Muscle of leg (tissue), 16 donors: ENCODE measurements at places on chromosomes 2 and 18. TPM values are rescaled to one million over a fixed set of nuclear protein-coding genes. Genes with fewer than 3 reads are reported as not detected.

DNA sequence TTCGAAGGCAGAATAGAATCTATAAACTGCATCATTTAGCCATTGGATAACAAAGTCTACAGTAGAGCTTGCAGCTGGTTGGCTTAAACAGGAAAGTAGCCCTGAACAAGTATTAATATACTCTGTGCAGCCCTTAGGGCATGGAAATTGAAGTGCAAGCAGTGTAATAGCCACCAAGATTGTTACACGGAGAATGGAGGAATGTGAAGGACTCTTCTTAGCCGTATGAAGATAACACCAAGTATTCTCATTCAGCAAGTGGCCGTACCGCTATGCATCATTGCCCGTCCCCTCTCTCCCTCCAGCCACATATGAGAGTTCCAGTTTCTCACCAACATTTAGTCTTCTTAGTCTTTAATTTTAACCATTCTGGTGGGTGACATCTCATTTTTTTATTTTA lies 40.5 kb downstream of the ANKRD12 start:
- H3K27me3 ChIP-seq, result no peaks in the 10 kb centered on the region
- no peaks in the 10 kb centered on the region for H3K36me3 ChIP-seq
- no peak overlapping the region for H3K27ac ChIP-seq

- H3K4me3 ChIP-seq, result no peak overlapping the region
- H3K4me1 ChIP-seq, result peaks cover 34% of the 10 kb centered on the region
- H3K36me3 ChIP-seq, result no peaks in the 10 kb centered on the region
- no peak for DNase-seq
- no peak overlapping the region for H3K27ac ChIP-seq
These were observed 41.2 kb downstream of the RPL37A start for GRCh38 chr2:216539791-216540241.

- H3K27me3 ChIP-seq, result peaks cover 10% of the 10 kb centered on the region
- H3K36me3 ChIP-seq, result no peaks in the 10 kb centered on the region
- no peak overlapping the region for H3K4me3 ChIP-seq
- H3K27ac ChIP-seq, result no peak overlapping the region
- H3K4me1 ChIP-seq, result peaks cover 44% of the 10 kb centered on the region
- no peak for DNase-seq
These were observed 12.6 kb downstream of the KCNK3 start for GRCh38 chr2:26705126-26705525.

DNA sequence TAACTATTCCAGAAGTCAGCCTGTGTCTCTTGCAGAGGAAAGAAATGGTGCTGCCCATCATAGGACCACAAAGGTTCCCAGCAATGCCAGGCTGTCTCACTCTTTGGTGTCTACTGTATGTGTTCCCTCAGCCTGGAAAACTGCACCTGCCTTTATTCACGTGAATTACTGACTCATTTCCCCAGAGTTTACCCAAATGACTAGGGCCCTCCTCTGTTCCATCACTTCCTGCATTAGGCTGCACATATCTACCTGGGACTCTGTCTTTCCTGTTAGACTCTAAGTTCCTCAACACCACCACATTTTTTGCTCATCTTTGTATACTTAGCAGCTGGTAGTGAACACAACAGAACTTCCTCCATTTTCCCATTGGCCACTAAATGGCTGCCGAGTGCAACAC lies 188.3 kb downstream of the FHOD3 start:
- no peaks in the 10 kb centered on the region for H3K36me3 ChIP-seq
- DNase-seq, result no peak
- H3K4me3 ChIP-seq, result no peak overlapping the region

DNA sequence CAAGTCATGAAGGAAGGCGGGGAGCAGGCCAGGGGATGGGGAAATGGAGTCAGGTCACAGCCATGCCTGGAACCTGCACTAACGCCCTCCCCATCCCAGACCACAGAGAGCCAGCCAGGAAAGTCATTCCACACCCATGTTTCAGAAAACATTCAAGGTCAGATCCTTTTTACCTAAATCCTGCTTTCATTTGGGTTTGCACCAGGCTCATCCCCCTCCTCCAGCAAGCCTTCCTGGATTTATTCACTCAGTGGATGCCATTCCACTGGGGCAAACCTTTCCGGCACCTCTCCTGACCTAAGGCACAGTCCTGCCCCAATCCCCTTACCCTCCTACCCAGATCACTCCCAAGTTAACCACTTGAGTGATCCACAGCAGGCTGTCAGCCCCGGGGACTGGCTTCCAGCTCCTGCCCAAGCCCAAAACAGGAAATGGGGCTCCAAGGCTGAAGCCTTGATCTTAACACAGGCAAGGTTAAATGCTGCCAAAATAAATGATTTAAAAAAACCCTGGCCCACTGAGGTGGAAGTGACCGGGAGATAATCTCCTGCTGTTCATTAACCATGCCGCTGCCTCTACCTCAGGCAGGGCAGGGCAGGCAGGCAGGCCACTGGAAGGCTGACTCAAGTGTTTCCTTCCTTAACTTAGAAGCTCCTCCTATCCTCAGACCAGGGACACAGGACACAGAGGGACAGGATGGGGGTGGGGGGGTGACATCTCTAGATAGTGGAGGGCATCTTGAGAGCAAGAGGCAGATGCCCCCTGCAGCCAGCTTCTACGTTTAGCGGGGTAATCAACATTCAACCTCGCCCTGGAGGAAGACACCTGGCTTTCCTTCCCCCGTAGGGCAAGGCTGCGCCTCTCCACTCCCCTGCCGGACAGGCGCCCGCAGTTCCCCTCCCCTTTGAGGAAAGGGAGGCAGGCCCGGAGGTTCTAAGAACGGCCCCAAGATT lies 1.4 kb downstream of the RAB11FIP5 start:
- peaks cover 16% of the 10 kb centered on the region for H3K27me3 ChIP-seq
- peak overlapping the region; percentile 78 for H3K27ac ChIP-seq
- peaks cover 48% of the 10 kb centered on the region for H3K4me1 ChIP-seq

DNA sequence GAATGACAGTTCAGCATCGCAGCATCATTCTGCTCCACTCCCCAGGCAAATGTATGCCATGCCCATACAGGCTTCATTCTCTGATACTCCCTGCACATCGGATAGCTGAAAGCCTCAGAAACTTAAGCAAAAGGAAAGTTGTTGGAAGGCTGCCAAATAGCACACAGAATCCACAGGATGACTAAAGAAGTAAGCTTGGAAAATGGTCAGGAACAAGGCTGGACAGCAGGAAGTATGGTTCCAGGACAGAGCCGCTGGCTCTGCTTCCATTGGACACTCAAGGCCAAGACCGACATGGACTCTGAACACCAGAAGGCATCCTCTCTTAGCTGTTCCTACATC lies 256.5 kb downstream of the CDH20 start:
- H3K4me3 ChIP-seq, result no peak overlapping the region
- no peaks in the 10 kb centered on the region for H3K27me3 ChIP-seq
- H3K4me1 ChIP-seq, result peaks cover 3% of the 10 kb centered on the region
- H3K27ac ChIP-seq, result no peak overlapping the region
- DNase-seq, result peak; percentile 79

DNA sequence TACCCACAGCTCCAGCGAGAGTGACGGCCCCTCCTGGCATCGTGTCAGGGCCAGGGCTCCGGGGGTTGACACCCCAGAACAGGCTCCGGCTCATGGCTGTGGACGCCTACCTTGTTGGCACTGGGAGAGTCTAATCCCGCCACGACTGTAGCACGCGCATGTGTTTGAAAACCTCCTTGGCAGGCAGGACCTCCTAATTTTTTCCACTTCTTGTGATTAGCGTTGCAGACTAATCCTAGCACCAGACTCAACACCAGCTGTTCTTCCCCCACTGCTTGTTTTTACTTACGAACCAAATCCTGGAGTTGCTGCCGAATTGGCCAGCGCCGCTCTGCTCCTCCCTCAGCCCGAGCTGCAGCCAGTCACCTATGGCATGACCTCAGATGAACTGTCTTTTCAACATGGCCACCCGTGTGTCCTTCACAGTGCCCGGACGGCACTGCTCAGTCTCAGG lies 110.7 kb downstream of the KLHL29 start:
- peak; percentile 77 for DNase-seq
- peaks cover 46% of the 10 kb centered on the region for H3K4me1 ChIP-seq
- no peak overlapping the region for H3K27ac ChIP-seq
- H3K36me3 ChIP-seq, result no peaks in the 10 kb centered on the region

- H3K4me3 ChIP-seq, result no peak overlapping the region
- no peak overlapping the region for H3K27ac ChIP-seq
- H3K36me3 ChIP-seq, result no peaks in the 10 kb centered on the region
- DNase-seq, result no peak
- H3K4me1 ChIP-seq, result no peaks in the 10 kb centered on the region
These were observed 3.4 kb downstream of the CFAP65 start for GRCh38 chr2:219037783-219038499.

DNA sequence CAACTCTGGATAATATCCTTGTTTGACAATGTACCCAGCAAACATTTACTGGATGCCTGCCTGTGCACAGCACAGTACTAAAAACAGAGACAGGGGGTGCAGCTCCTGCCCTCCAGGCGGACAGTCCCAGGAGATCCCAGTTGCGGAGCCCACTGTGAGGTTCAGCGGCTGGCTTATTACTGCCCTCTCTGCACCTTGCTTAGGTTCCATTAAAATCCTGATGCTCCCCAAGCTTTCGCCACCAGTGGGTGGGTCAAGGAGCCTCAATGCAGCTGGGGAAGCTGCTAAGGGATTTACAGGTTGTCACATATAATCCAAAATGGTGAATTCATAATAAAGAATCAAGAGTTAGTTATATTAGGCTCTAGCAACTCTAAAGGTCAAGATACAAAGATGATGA lies 38.3 kb downstream of the CRACDL start:
- no peak overlapping the region for H3K4me3 ChIP-seq
- no peaks in the 10 kb centered on the region for H3K27me3 ChIP-seq
- peaks cover 13% of the 10 kb centered on the region for H3K4me1 ChIP-seq
- H3K36me3 ChIP-seq, result no peaks in the 10 kb centered on the region

- no peaks in the 10 kb centered on the region for H3K27me3 ChIP-seq
- no peak for DNase-seq
- H3K27ac ChIP-seq, result no peak overlapping the region
- H3K4me1 ChIP-seq, result no peaks in the 10 kb centered on the region
- H3K4me3 ChIP-seq, result no peak overlapping the region
These were observed 242.3 kb upstream of the SOX11 start for GRCh38 chr2:5449867-5450266.

GRCh38 chr18:66641056-66641455 lies 37.2 kb upstream of the CDH19 start:
- H3K27me3 ChIP-seq, result no peaks in the 10 kb centered on the region
- DNase-seq, result no peak
- no peak overlapping the region for H3K4me3 ChIP-seq

DNA sequence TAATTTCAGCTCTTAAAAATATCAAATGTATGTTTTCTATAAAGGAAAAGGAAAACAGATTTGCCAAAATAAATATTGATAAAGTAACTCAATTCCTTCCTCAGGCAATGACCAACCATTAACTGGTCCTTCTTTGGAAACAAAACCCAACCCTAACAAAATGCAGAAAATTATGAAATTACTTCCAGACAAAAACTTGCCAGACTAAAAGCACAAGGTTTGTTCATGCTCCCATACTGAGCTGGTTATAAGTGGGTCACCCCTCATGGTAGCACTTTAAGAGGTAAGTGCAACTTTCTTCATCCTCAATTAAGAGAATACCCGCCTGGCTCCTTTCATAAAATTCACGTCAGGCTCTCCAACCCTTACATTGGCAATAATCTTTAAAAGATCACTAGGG lies 31.1 kb upstream of the TTC32 start:
- H3K36me3 ChIP-seq, result peaks cover 13% of the 10 kb centered on the region
- H3K4me1 ChIP-seq, result no peaks in the 10 kb centered on the region
- no peak overlapping the region for H3K4me3 ChIP-seq
- no peak for DNase-seq
- H3K27ac ChIP-seq, result no peak overlapping the region
- no peaks in the 10 kb centered on the region for H3K27me3 ChIP-seq

- DNase-seq, result no peak
- no peaks in the 10 kb centered on the region for H3K36me3 ChIP-seq
- H3K27me3 ChIP-seq, result no peaks in the 10 kb centered on the region
- H3K4me3 ChIP-seq, result no peak overlapping the region
- H3K27ac ChIP-seq, result no peak overlapping the region
These were observed 276.5 kb upstream of the MC4R start for GRCh38 chr18:60649107-60649506.

DNA sequence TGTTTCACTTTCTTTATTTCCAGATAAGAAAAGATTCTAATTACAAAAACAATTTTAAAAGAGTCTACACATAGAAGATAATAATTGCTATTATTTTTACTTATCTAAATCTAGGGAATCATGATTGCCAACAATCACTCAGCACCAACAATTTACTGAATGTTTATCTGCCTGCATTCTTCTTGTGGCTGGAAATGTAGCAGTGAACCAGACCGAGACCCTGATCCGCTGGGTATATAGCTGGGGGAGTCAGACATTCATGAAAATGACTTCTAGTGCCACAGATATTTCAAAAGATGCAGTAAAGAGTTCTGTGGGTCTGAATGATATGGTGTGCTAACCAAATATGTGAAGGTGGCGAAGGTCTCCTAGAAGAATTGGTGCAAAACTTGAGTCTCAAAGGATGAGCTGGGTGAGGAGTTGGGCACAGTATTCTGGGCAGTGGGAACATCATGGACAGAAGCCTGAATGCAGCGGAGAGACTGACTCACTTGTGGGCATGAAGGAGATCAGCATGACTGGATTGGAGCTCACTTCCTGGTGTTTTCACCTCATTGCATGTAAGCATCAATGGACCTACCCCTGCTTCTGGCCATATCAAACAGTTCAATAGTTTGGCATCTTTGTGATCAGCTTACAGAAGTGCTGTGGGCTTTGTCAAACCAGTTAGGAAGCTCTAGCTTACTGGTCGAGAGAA lies 26.1 kb upstream of the FN1 start:
- no peak for DNase-seq
- no peak overlapping the region for H3K4me3 ChIP-seq
- no peaks in the 10 kb centered on the region for H3K36me3 ChIP-seq
- H3K4me1 ChIP-seq, result peaks cover 6% of the 10 kb centered on the region
- no peak overlapping the region for H3K27ac ChIP-seq

DNA sequence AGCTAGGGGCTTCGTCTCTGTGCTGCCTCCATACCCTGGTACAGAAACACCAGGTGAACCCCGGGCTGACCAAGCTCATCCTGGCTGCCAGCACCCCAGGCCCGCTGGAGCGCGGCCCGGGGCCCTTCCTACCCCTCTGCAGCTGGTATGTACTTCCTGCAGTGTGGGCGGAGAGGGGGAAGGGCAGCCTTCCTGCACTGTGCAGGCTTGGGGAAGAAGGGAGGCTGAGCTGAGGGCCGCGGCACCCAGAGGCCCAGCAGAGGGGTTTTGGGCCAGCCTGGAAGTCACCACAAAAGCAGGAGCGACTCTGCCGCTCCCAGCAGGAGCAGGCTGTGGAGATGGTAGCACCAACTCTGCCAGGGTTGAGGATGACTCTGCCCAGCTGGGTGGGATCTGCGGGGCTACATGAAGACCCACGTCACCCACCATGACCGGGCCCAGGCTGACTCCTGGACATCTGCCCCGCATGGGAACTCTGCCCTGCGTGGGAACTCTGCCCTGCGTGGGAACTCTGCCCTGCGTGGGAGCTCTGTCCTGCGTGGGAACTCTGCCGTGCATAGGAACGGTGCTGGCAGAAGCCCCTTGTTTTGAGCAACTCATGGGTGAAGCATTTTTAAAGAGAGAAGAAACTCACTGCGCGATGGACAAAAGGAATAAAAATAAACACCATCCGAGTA lies 273.3 kb downstream of the NDUFA10 start:
- peaks cover 45% of the 10 kb centered on the region for H3K4me1 ChIP-seq
- no peak overlapping the region for H3K27ac ChIP-seq
- H3K36me3 ChIP-seq, result no peaks in the 10 kb centered on the region

- no peaks in the 10 kb centered on the region for H3K4me1 ChIP-seq
- H3K4me3 ChIP-seq, result no peak overlapping the region
- H3K27ac ChIP-seq, result no peak overlapping the region
- DNase-seq, result no peak
These were observed 428.6 kb upstream of the SYT4 start for GRCh38 chr18:43705850-43706249.

The MYO5B gene
- total RNA-seq, result 0.98 TPM

The UGT1A7 gene
- not detected for total RNA-seq

The MALL gene
- 6.3 TPM for total RNA-seq

The CDH19 gene
- total RNA-seq, result 2.3 TPM

The KDSR gene
- 13.9 TPM for total RNA-seq

The FAHD2A gene
- total RNA-seq, result 18.5 TPM
